Activated CD8-positive, alpha-beta memory T cell treated with anti-CD3 and anti-CD28 coated beads, Interleukin-2, amount 10 ng/mL, durations not matched to agents 7 days and 5 days (primary cell): ENCODE measurements at places on chromosomes 4 and X. TPM values are rescaled to one million over a fixed set of nuclear protein-coding genes. Genes with fewer than 3 reads are reported as not detected.
A peak's percentile ranks its signal among the peaks of the same experiment; 100 is the strongest.

- DNase-seq: no peak
These were observed 39.9 kb downstream of the FAM149A start for GRCh38 chr4:186144198-186144945.

GRCh38 chrX:97252111-97252510, 368.4 kb downstream of the RPA4 start:
- DNase-seq: no peak

DNA sequence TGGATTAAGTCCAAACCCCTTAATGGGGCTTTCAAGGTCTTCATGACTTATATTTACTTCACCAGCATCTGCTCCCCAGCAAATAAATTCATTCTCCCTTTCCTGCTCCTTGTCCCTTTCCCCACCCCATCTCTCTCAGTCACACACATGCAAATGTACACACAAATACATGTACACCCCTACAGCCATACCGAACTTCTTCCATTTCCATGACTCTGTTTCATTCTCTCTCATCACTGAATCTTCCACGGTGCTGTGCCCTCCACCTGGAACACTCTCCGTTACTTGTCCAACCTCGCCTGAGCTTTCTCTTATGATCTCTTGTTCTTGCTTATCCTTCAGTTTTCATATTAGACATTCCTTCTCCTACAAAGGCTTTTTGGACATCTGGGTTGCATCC, 22.0 kb upstream of the RPA4 start:
- no peak for DNase-seq

GRCh38 chr4:23733476-23733875, 156.4 kb downstream of the PPARGC1A start:
- DNase-seq: no peak

DNA sequence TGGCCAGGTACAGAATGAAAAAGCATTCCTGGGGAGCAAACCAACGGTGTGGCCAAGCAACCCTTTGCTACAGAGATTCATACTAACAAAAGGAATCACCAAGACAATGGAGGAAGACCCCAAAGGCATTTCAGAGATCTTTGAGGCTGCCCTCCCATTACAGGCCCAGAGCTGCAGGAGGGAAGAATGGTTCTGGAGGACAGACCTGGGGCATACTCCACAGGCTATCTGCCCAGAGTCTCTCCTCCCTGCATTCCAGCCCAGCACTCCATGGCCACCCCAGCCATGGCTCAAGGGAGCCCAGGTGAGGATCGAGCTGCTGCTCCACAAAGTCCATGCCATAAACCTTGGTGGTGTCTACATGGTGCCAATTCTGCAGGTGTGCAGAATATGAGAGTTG, 81.9 kb downstream of the ATP11C start:
- no peak for DNase-seq

GRCh38 chrX:1493877-1494510, 41.3 kb upstream of the ASMTL start:
- peak; percentile 39 for DNase-seq

DNA sequence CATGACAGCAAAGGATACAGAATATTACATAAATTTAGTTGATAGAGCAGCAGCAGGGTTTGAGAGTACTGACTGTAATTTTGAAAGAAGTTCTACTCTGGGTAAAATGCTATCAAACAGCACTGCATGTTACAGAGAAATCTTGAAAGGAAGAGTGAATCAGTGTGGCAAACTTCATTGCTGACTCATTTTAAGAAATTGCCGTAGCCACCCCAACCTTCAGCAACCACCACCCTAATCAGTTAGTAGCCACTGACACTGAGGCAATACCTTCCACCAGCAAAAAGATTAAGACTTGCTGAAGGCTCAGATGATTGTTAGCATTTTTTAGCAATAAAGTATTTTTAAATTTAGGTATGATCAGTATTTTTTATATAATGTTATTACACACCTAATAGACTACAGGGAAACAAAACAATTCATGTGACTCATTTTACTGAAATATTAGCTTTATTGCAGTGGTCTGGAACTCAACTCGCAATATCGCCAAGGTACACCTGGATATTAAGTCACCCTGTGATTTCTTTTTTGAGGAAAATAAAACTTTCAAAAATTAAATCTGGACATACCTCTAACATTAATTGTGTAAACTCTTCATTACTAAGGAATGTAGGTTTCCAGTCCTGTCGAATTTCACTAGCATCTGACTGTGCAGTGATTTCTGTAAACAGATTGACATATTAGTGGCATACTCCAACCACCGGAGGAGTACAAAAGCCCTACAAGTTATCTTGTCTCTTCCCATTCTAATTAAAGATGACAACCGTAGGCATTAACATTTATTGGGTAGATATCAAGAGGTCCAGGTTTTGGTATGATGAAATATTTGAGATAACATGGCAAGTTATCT, 71.1 kb downstream of the CLOCK start:
- peak; percentile 57 for DNase-seq

CSAG1 gene
- total RNA-seq: not detected

PNMA6F gene
- total RNA-seq: not detected

LRAT gene
- not detected for total RNA-seq
